ENCODE measurements at places on chromosomes 11 and 22.
A peak's percentile ranks its signal among the peaks of the same experiment; 100 is the strongest.

- DNase-seq = no peak
Observed at GRCh38 chr22:39152024-39152510, 413 bp downstream of the CBX7 start.

GRCh38 chr22:29704528-29705285 is 15.1 kb upstream of the CABP7 start:
- peak; percentile 27 for DNase-seq

GRCh38 chr22:45672564-45673481 is 1.2 kb downstream of the ATXN10 start:
- DNase-seq = peak; percentile 20

- DNase-seq = no peak
Observed at GRCh38 chr22:25071720-25072119, 119.2 kb downstream of the KIAA1671 start.
